ENCODE measurements at places on chromosomes 6 and 20.

GRCh38 chr6:30234356-30234755, 21.1 kb upstream of the TRIM26 start:
- DNase-seq = no peak

DNA sequence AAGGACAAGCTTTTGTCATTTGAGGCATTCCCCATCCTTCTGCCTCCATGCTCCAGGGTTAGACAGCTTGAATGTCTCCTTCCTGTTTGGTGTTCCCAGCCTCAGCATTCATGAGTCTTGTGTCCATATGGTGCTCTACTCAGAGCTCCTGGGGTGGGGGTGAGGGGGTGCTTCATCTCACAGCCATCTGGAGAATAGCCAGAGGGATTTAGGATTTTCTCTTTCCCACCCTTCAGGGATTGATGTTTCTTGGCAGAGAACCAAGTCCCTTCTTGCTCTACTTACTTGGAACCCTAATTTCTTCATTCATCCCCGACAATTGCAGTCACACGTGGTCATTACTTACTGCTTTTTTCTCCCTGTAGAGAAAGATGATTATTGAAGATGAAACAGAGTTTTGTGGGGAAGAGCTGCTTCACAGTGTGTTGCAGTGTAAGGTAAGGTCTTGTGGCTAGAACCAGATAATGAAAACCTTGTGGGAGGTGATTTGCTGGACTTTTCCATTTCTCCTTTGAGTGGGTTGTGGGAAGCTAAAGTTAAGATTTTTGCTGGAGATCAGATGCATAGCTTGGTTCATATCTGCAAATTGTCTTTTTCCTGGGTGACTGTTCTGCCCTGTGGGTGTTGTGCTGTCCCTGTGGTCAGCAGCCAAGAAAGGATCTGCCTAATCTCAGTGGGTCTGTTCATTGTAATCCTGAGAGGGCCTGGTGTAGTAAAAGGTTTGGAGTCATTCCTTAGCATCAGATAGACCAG, 18.6 kb downstream of the CMTR1 start:
- DNase-seq = no peak

- DNase-seq = no peak
Observed at GRCh38 chr20:3156811-3157619, 2.6 kb downstream of the FASTKD5 start.

- DNase-seq = no peak
Observed at GRCh38 chr6:109314313-109314712, 68.0 kb downstream of the CD164 start.

GRCh38 chr20:44017905-44018258, 103.2 kb downstream of the TOX2 start:
- no peak for DNase-seq

- DNase-seq = no peak
Observed at GRCh38 chr20:53738945-53739798, 145.5 kb upstream of the ZNF217 start.

- DNase-seq = no peak
Observed at GRCh38 chr20:57743450-57744095, 33.8 kb upstream of the PMEPA1 start.

DNA sequence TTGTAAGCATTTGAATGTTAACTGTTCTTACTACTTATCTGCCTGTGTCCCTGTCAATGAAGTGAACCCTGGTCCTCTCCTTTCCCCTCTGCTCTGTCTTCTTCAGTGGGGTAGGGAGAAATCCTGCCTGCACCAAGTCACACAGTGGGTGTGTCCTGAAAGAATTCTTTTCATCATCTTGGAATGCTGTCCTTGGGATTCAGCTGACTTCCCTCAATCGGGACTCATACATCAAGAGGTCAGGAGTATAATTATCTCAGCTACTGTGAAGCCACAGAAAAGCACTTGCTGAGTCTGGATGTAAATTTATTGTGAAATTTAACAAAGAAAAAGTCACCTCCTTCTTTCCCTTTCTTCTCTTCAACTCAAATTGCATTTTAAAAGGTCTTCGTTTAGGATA, 328.5 kb downstream of the SOX4 start:
- no peak for DNase-seq

DNA sequence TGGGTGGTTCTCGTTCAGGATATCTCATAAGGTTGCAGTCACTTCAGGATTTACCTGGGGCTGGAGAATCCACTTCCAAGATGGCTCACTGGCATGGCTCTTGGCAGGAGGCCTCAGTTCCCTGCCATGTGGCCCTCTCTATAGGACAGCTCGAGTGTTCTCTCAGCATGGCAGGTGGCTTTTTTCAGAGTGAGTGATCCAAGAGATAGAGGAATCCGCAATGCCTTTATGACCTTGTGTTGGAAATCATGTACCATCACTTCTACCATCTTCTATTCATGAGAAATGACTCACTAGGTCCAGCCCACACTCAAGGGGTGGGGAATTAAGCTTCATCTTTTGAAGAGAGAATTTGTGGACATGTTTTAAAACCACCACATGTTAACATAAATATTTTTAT, 37.8 kb downstream of the PPP1R16B start:
- no peak for DNase-seq

DNA sequence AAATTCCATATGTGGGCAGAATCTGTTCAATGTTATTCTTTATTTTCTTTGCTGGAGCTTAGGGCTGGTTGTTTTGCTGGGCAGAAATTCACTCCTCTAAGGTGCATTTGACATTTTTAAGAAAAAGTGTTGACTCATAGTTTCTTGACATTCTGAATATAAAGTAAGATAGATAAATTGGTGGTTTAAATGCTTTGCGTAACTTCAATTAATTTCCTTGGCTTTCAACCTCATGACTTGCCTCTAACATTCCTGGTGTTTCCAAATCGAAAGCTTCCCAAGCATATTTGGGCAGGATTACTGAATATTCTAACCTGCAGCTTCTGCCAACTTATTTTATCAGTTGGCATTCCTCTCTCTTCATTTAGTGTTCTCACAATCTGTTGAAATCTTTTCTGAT, 718.7 kb upstream of the ADGRB3 start:
- DNase-seq = no peak

DNA sequence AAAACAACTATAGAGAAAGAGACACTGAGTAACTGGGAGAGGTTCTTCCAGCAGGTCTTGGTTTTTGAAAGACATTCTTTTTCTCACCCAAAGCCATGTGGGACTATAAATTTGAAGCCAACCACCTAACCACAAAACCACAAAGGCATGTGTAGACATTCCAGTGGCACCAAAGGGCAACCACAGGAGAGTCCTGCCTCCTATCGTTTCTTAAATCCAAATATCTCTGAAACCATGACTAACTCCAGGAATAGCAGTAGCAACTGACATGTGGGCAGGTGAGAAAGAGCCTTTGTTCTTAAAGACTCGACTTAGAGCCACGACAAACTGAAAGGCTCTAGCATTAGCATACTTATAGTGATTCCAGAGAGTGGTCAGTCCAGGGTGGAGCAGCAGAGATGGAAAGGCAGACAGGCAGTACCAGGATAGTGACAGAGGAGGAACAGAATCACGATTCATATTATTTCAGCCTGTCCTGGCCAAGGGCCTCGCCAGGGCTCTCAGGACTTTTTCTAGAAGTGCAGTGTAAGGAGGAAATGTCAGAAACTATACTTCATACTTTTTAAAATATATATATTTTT, 9.4 kb upstream of the COL9A1 start:
- DNase-seq = no peak

GRCh38 chr6:52499681-52500236, 77.1 kb downstream of the TRAM2 start:
- no peak for DNase-seq

- no peak for DNase-seq
Observed at GRCh38 chr6:134449781-134450180, 131.9 kb upstream of the SGK1 start.

GRCh38 chr6:89487864-89488263, 54.9 kb downstream of the ANKRD6 start:
- DNase-seq = no peak

- DNase-seq = no peak
Observed at GRCh38 chr6:135121434-135121833, 59.7 kb upstream of the MYB start.

- no peak for DNase-seq
Observed at GRCh38 chr6:15956205-15957106, 172.4 kb upstream of the MYLIP start.

GRCh38 chr20:57964011-57964862, 254.4 kb upstream of the PMEPA1 start:
- no peak for DNase-seq

DNA sequence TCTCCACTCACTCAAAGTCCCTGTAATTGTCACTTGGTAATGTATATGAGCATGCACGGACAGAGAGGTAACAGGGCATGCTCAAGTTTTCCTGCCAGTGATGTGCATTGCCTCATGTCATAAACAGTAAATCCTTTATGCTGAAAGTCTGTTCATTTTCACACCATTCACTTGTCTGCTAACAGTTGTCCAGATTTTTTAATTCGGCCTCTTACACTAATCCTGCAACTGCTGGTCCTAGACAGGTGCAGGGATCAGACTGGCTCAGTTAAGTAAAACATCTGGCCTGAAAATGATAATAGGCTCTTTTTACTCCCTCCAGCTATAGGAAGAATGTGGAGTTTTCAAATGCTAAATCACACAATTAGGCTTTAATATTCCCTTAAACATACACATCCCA, 185.4 kb upstream of the VGLL2 start:
- no peak for DNase-seq

GRCh38 chr6:53813801-53814200, 19.0 kb downstream of the LRRC1 start:
- DNase-seq = no peak

DNA sequence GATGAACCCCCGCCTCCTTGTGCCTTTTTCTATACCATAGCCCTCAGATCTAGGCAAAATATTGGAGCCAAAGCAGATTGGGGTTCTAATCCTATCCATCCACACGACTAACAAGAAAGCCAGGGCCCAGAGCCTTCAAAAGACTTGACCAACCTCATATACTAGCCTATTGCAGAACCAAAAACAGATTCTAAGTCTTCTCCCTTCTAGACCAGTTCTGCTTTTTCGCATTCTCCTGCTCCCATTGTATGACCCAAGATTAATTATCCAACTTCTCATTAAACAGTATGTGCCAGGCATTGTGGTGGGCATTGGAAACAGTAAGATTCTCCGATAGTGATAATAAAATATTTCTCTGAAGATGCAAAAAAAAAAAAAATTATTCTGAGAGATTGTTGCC, 113.7 kb upstream of the JARID2 start:
- no peak for DNase-seq

- DNase-seq = no peak
Observed at GRCh38 chr6:151098166-151098565, 141.6 kb upstream of the AKAP12 start.

DNA sequence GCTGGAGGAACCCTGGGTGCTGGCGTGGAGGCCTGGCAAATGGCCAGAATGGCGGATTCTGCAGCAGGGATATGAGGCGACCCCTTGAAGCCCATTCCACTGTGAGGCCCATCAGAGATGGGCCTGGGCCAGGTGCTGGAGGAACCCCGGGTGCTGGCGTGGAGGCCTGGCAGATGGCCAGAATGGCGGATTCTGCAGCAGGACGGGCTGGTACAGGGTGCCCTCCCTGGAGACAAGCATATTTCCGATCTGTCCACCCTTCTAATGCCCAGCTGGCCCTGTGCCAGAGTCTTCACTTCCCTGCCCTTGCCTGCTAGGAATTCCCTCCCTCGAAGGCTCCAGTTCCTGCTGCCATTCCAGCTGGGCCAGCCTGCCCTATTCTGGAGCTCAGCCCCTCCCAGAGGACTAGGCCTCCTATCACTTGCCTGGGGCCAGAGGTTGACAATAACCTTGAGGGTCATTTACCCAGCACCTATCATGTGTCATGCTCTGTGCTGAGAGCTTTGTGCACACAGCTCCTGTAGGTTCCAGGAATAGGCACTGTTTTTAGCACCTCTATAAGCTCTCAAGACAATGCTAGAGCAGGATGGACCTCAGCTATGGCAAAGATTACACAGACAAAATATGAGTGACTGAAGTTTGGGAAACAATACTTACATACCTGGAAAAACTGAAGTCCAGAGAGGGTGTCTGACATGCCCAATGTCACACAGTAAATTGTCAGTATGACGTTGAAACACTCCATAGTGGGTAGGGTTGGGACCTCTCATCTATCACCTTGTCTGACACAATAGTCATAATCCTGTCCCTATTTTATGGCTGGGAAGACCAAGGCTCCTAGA, 21.4 kb downstream of the SUN5 start:
- DNase-seq = no peak

- DNase-seq = no peak
Observed at GRCh38 chr20:50202677-50203076, 12.0 kb downstream of the CEBPB start.

DNA sequence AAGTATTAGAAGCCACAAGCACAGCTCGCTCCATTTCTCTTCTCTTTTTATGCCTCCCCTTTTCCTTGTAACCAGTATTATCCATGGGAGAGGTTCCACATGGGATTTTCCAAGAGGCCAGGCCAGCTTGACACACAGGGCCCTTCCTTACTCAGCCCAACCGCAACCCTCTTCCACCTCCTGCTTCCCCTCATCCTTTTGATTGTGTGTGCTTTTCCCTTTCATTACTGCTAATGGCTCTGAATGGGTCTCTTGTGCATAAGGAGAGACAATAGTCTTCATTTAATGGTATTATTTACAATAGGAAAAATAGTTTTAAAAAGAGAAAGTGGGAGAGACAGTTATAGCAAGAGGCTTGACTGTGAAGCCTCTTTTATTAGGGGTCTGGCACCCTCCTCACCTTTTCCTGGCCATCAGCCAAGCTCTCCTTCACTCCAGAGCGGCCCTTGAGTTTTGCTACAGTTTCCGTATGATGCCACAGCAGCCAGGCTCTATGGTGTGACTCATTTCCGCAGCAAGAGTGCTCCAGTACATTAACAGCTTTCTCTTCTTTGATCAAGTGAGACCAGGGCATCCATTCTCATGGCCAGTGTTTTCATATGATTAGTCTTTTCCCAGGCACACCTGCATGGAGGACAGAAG, 579.5 kb downstream of the TFAP2B start:
- no peak for DNase-seq

DNA sequence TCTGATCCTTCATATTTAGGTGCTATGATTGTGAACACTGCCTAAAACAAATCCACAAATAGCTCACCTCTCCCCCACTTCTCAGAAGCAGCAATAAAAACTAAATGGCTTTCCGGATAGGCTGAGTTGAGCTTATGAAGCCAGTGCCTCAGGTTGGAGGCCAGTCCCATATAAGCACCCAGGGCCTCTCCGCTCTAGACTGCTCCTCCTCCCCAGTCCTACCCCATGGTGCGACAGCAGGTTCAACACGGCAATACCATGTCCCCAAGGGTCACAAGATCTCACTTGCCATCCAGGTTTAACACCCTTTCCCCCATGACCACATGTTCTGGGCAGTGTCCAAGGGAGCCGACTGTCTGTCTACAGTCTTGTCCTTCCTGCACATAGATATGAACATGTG, 20.8 kb downstream of the BNIP5 start:
- DNase-seq = no peak

GRCh38 chr20:9200196-9200595, 131.3 kb downstream of the PLCB4 start:
- no peak for DNase-seq

DNA sequence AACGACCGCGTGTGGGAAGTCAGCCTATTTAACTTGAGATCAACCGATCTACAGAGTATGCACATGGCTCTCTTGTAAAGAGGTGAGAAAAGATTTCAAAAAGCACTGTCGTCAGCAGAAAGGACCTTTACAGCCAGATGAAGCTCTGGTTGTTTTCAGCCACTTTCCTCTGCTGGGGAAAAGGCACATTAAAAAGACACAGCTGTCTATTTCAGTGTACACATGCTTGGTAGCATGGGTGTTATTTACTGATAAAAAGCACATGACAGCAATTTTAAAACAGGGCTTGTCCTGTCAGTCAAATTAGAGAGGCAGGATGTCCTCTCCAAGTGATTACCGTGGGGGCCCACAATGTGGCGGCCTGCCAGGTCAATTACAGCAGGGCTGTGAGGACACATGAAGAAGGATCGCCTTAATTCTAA, 188.9 kb downstream of the PRKN start:
- no peak for DNase-seq

All from glomerular endothelial cell (primary cell).